ENCODE measurements at places on chromosomes 16 and 17.
A peak's percentile ranks its signal among the peaks of the same experiment; 100 is the strongest.

DNA sequence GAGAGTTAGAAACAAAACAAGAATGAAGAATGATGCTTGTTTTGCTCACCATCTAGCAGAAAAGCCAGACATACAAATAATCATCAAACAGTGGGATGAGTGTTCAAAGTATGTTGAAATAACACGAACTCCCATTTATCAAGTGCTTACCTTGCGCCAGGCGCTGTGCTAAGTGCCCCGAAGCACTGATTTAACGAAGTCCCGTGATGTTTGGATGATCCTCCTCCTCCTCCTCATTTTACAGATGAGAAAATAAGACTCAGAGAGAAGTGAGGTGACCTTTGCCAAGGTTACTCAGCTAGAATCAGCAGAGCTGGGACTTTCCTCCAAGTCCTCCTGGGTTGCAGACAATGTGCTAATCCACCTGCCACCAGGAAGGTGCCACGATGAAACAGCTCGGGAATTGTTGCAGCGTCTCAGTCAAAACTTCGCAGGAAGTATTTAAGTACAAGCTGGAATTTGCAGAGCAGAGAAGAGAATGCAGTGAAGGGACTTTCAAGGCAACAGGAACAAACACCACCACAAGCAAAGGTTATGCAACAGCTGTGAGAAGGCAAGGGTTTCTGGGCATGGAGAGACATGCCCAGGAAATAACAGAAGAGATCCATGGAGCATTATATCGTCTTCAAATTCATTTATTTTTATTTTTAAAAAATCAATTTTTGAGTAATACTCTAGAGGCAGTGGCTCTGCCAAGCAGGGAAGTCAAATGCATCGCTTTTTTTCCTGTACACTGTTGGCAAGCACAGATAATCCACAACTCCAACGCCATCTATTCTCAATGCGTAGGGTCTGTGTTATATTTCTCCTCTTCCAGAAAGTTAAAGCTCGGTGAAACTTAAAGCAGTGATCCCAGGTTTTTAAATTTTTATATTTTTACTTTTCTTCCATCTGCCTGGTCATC is 11.1 kb downstream of the PRCD start:
- no peak for DNase-seq

- no peak for DNase-seq
Observed at GRCh38 chr16:972316-973002, 1.7 kb upstream of the LMF1 start.

DNA sequence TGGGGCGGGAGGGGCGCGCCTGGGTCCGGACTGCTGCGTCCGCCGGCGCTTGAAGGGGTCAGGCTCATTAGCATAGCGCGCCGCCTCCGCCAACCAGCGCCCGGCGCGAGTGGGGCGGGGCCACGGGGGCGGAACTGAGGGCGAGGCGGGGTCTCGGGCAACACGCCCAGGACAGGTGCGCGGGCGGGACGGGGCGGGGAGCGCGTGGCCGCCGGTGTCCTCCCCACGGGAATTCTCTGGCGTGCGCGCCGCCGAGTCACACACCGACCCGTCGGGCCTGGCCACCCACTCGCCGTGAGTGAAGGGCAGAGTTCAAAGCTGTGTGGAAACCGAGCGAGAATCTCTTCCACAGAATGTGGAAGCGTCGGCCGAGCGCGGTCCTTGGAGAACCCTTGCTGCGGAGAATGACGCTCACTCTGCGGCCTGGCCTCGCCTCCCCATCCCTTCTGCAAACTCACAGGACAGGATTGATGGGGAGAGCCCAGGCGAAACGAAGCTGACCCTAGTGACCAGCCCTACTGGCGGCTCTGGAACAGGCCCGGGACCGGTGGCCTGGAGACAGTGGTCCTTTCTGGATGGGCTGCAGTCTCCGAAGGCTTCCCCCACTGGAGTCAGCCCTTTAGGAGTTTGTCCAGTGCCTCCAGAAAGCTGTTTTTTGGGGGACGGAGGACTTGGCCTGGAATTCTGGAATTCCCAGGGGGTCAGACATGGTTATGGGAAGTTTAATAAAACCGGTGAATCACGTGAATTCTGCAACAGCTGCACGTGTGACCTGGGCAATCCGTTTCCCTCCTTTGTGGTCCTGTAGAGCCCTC is at the start of gene SNAI3:
Gene SNAI3, minus strand, starts transcription at position 69 of the 815 bp plus-strand sequence. CDS start 101 bp downstream, outside the sequence.
- peak; percentile 94 for DNase-seq

DNA sequence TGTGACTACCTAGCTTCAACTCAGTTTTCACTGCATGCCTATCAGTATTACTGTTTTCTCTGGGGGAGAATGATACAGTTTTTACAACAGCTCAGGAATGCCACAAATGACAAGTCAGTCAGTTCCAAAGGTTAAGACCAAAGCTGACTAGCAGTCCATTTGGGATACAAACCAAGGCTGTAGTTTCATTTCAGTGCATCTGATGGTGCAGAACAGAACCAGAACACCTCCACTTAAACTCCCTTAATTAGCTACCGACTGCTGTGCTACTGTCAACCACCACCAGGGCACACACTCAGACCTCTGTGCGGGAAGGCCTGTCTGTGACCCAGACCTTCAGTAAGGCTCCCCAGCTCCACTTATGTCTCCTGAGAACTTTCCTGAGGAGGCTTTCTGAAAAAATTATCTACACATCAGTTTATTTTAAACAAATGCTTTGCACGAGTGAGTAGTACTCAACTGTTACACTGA is 20.4 kb downstream of the NFE2L1 start:
- DNase-seq: no peak

DNA sequence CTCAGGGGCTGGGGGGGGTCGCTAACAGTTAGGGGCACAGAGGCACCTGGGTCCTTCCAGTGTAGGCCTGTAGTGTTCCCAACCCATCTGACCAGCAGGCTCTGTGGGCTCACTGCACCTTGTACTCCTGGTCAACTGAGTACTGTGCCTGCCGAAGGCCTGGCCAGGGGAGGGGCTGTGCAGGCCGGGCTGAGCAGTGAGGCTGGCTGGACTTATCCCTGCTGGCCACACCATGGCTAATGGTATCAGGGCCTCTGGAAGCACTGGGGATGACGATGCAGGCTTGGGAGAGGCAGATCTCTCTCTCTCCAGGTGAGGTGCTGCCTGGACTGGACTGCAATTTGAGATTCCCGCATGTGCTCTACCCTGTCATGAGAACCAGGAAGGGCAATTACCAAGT is 58.9 kb upstream of the SDK2 start:
- no peak for DNase-seq

DNA sequence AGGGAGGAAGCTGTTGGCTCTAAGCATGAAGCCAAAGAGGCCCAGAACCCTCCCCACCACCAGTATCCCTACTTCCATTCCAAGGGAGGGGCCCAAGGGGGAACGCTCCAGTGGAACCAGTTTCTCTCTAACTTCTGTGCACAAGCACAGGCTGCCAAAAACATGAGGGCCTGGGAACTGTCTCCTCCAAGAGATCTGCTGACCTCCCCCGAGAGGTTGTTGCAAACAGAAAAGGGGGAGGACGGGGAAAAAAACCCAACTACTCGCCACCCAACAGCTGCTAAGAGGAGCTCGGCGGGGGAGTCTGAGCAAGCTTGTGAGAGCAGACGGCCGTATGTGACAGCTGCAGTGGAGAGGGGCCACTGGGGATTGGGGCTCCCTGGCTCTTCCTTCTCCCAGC is 15.7 kb upstream of the SLC35B1 start:
- no peak for DNase-seq

DNA sequence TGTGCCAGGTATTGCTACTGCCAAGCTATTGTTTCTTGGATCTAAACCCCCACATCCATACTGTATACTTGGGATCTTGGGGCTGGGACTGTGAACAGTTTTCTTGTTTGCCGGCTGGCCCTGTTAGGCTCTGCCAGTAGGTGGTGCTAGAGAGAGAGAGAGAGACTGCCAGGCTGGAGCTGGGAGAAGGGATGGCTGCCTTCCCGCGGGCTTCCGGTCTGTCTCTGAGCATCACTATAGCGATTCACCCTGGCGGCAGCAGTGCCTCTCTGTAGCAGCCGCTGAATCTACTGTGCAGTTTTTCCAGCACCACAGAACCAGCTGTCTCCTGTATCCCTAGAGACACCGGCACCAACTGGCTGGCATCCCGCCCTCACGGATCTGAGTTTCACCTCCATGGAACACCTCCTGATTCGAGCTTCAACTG is 201.2 kb downstream of the UTP18 start:
- DNase-seq: peak; percentile 64

- peak; percentile 37 for DNase-seq
Observed at GRCh38 chr16:53912155-53912554, 208.2 kb downstream of the FTO start.

GRCh38 chr17:55322453-55322985 is 57.8 kb downstream of the HLF start:
- DNase-seq: no peak

GRCh38 chr17:66981983-66982508 is 17.5 kb downstream of the CACNG4 start:
- no peak for DNase-seq

DNA sequence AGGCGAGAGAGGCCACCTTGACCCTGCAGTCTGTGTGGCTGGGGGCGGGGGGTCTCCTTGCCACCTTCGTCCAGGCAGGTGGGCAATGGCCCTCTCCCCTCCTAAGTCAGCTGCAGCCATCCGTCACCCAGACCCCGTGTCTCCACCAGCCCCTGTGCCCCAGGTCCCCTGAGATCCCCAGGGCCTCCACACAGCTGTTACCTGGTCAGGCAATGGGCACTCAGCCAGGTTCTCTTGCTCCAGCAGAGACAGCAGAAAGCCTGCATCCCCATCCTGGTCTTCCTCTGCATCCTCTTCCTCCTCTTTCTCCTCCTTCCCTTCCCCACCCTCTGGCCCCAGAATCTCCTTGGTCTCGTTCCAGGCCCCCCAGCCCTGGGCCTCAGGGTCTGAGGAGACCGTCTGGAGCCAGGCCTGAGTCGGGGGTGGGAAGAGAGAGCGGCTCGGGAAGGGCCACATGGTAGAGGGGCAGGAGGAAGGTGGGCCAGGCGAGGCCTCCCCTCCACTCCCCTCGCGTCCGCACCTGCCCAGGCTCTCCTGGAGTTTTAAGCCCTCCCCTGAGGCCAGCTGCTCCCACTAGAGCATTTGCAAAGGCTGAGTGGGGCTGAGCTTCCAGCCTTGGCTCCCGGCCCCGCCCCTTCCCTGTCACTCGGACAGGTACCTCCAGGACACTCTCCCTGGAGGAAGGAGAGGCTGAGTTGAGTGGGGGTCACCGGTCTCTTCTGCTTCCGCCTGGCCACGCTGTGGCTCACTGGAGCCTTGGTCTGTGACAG is at the start of gene PABPN1L:
Gene PABPN1L, minus strand, starts transcription at position 510 of the 770 bp plus-strand sequence. Its CDS starts 54 bp downstream, at position 456.
- no peak for DNase-seq

DNA sequence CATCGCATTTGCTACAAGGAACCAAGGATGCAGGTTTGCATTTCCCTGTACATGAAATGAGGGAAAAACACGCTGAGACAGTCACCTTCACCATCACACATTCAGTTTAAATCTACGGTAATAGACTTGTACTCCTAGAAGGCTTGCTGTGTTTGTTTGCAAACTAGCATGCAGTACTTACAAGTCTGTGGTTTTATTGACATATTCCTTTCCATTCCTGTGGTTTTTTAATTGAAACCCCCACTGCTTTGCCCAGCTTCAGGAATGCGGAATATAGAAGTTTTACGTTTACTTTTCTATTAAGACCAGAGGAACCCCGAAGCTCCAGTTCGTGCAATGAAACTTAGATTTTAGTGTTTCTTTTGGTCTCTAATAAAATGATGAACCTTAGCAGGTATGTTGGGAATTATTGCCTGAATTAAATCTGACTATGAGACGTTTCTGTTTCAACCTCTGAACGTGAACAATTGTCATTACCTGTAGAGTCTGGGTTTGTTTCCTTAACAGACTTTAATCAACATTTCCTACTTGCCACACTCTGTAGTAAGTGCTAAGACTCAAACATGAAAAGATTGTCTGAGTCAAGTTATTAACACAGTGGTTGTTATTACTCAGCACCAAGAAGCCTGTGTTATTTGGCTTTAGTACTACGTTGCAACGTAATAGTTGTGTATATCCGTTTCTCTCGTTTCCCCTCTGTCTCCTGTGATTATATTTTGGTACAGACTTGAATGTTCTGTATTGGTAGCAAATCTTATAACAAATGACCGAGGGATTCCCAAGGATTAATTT is 793.3 kb upstream of the GOT2 start:
- no peak for DNase-seq
